ENCODE measurements at places on chromosomes 12 and 14.

DNA sequence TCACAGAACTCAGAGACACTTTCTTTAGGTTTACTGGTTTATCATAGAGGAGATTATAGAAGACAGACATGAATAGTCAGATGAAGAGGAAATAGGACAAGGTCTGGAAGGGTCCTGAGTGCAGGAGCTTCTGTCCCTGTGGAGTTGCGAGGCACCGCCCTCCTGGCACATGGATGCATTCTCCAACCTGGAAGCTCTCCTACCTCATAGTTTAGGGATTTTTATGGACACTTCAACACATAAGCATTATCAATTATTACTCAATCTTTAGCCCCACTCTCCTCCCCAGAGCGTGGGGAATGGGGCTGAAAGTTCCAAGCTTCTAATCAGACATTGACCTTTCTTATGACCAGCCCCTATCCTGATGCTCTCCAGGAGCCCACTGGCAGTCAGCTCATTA, 12.6 kb upstream of the KRT7 start:
- H3K27me3 ChIP-seq = peaks cover 53% of the 10 kb centered on the region
- H3K4me3 ChIP-seq = no peak overlapping the region
- no peak for DNase-seq
- H3K36me3 ChIP-seq = no peaks in the 10 kb centered on the region

GRCh38 chr12:65592416-65592815, 231.9 kb upstream of the HMGA2 start:
- no peak overlapping the region for H3K4me3 ChIP-seq
- no peak for DNase-seq
- peaks cover 17% of the 10 kb centered on the region for H3K27me3 ChIP-seq
- no peaks in the 10 kb centered on the region for H3K36me3 ChIP-seq

DNA sequence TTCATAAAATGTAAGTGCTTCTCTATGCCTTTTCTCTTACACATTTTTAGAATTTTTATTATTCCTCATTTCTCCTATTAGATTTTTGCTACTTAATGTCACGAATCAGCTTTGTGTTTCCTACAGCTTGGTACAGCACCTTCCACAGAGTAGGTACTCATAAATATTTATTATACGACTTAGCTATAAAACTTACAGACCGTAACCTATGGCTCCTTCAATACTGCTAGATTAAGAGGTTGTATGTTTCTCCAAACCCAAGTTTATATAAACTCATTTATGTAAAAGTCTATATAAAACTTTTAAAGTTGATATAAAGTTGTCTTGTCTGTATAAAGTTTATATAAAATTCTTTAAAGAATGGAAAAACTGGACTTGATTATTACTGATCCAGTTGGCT, 11.5 kb downstream of the NFYB start:
- H3K27me3 ChIP-seq = no peaks in the 10 kb centered on the region
- peaks cover 4% of the 10 kb centered on the region for H3K4me1 ChIP-seq
- H3K36me3 ChIP-seq = peaks cover 75% of the 10 kb centered on the region
- H3K4me3 ChIP-seq = no peak overlapping the region

DNA sequence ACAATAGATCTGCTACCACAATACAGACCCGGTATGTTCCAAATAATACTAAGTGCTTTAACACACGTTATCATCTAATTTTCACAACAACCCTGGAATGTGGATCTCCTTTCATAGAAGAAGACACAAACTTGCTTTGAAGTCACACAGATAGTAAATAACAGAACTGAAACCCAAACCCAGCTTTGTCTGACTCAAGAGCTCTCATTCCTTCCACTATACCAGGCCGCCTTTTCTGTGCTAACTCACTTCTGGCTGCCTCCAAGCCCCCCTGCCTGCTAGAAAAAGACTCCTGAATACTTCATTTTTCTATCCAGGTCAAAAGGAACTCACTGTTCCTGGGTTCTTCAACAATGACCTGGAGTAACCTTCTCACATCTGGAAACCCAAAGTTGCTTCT, 37.8 kb downstream of the PRPF40B start:
- H3K27me3 ChIP-seq = no peaks in the 10 kb centered on the region
- H3K4me3 ChIP-seq = peak overlapping the region; percentile 74
- H3K36me3 ChIP-seq = peaks cover 10% of the 10 kb centered on the region

DNA sequence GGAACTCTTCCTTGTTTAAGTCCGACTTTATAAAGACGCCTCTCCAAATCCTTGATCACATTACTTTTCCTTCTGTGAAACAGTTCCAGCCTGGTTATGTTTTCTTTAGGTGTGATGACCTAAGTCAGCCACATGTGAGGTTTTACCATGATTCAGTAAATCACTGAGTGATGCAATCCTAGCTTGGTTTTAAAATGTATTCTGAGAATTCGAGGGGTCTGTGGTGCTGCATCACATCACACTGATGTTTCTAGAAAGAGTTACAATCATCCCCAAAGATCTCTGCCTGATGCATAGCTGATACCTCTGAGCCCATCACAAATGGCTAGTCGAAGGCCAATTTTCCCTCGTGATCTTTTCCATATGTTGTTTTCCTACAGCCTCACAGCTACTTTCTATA, 152.7 kb downstream of the ANO2 start:
- DNase-seq = no peak
- H3K27ac ChIP-seq = no peak overlapping the region
- no peaks in the 10 kb centered on the region for H3K4me1 ChIP-seq
- no peak overlapping the region for H3K4me3 ChIP-seq
- H3K36me3 ChIP-seq = no peaks in the 10 kb centered on the region

DNA sequence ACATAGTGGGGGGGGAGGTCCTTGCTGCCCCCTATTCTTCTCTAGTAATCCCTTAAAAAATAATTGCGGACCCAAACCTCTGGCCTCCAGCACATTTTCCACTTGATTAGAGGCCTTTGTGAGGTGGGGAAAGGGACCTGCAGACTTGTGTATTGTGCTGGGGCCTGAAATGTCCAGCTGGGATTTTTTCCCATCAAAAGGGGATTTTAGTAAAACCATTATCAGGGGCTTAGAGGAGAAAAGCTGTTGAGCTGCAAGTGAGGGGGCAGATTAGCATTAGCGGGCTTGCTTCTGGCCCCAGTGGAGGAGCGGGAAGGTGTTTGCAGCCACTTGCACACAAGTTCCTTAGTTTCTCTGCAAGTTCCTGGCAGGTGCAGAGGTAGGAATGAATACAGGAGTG, 13.9 kb downstream of the FBXL14 start:
- H3K36me3 ChIP-seq = peaks cover 5% of the 10 kb centered on the region
- no peak overlapping the region for H3K4me3 ChIP-seq
- DNase-seq = no peak
- no peaks in the 10 kb centered on the region for H3K27me3 ChIP-seq
- peaks cover 6% of the 10 kb centered on the region for H3K4me1 ChIP-seq
- no peak overlapping the region for H3K27ac ChIP-seq

DNA sequence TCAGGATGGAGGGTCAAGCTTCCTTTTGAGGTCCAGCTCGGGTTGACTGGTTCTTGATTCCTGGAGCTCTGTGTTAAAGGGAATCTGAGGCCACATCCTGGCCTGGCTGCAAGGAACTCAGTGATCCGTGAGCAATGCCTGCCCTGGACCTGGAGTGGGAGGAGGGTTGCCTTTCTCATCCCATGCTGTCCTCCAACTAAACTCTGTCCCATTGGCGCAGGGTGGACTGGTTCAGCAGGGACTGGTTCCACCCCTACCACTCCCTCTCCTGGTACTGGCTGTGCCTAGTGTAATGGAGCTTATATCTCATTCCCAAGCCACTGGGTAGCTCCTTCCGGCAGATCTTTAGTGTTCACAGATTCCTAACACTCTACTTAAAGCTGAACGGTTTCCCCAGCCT, 3.9 kb upstream of the CMKLR1 start:
- H3K36me3 ChIP-seq = no peaks in the 10 kb centered on the region
- H3K27me3 ChIP-seq = peaks cover 3% of the 10 kb centered on the region
- H3K4me1 ChIP-seq = peaks cover 6% of the 10 kb centered on the region
- H3K4me3 ChIP-seq = no peak overlapping the region
- H3K27ac ChIP-seq = no peak overlapping the region

GRCh38 chr12:94038605-94039004, 109.8 kb upstream of the PLXNC1 start:
- H3K4me1 ChIP-seq = no peaks in the 10 kb centered on the region
- H3K36me3 ChIP-seq = no peaks in the 10 kb centered on the region
- H3K27me3 ChIP-seq = peaks cover 39% of the 10 kb centered on the region
- no peak for DNase-seq
- H3K27ac ChIP-seq = no peak overlapping the region
- H3K4me3 ChIP-seq = no peak overlapping the region

GRCh38 chr14:39233680-39234326, at the start of gene MIA2:
TSS of gene MIA2 (plus strand) at chr14:39233915. CDS start at chr14:39234115, 200 bp downstream.
- H3K36me3 ChIP-seq = peaks cover 9% of the 10 kb centered on the region
- no peaks in the 10 kb centered on the region for H3K27me3 ChIP-seq
- no peak for DNase-seq

- H3K27me3 ChIP-seq = no peaks in the 10 kb centered on the region
- H3K4me3 ChIP-seq = no peak overlapping the region
- peaks cover 4% of the 10 kb centered on the region for H3K36me3 ChIP-seq
- H3K4me1 ChIP-seq = peaks cover 9% of the 10 kb centered on the region
- H3K27ac ChIP-seq = peak overlapping the region; percentile 59
Measured at GRCh38 chr14:75459099-75459741, 31.4 kb downstream of the JDP2 start.

GRCh38 chr12:125029761-125030358, 35.4 kb upstream of the AACS start:
- H3K4me1 ChIP-seq = no peaks in the 10 kb centered on the region
- H3K4me3 ChIP-seq = no peak overlapping the region
- H3K36me3 ChIP-seq = no peaks in the 10 kb centered on the region

DNA sequence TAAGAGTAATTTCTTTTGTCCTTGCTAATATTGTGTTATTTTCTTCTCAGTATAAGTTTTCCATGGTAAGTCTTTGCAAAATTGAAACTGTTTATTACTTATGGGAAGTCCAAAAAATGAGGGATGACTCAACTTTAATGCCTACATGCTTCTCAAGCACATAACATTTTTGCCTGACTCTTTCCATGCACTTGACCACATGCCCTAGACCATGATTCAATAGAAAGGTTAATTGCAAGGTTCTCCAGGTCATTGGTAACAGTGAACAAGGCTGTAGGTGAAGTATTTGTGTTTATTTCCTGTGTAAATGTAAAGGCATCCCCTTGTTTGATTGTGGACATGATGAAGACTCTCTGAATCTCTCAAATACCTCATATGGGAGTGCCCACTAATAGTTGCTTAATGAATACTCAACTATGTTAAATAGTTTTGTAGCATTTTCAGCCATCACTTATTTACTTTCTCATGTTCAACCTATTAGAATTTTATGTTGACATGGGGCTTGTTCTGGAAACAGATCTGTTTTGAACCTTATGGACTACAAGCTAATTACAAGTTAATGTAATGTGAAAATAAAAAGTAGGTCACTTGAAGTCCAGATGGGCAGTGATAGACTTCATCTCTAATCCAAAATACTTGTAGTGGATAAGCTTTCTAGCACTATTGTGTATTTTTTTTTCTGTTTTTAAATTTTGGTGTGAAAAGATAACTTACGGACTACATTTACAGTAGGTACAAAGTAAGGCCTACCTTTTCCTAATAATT, 131.7 kb downstream of the TMTC2 start:
- H3K4me3 ChIP-seq = no peak overlapping the region
- no peak overlapping the region for H3K27ac ChIP-seq
- H3K36me3 ChIP-seq = no peaks in the 10 kb centered on the region
- no peaks in the 10 kb centered on the region for H3K4me1 ChIP-seq
- H3K27me3 ChIP-seq = no peaks in the 10 kb centered on the region
- no peak for DNase-seq

All from effector memory CD8-positive, alpha-beta T cell (primary cell).